ENCODE measurements at places on chromosomes 6 and 20.

DNA sequence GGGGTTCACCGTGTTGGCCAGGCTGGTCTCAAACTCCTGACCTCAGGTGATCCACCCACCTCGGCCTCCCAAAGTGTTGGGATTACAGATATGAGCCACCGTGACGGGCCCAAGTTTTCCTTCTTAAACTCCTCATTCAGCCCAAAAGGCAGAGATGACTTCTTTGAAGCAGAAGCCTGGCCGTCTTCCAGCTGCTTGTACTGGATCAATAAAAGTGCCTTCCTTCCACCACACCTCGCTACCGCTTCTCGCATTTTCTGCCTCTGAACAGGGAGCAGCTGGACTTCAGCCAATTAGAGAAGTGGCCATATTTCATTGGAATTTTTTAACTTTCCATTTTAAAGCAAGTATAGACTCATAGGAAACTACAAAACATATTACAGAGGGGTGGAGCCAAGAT is 241.1 kb downstream of the PREX1 start:
- DNase-seq: no peak

GRCh38 chr6:17219098-17219497 is 62.1 kb upstream of the RBM24 start:
- no peak for DNase-seq

DNA sequence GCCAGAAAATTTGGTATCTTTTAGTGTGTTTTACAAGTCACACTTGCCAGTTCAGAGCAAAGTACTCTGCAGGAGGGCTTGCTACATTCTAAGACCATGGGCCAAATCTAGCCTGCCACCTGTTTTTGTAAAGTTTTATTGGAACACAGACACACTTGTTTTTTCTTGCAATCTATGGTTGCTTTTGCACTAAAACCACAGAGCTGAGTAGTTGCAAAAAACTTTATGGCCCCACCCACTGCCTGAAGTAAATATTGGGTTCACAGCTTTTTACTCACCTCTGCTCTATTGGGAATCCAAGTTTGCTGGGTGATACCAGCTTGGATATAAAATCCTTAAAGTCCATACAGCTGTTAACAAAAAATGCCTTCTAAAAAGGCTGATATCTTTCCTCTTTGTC is 109.0 kb downstream of the ZFP64 start:
- no peak for DNase-seq

DNA sequence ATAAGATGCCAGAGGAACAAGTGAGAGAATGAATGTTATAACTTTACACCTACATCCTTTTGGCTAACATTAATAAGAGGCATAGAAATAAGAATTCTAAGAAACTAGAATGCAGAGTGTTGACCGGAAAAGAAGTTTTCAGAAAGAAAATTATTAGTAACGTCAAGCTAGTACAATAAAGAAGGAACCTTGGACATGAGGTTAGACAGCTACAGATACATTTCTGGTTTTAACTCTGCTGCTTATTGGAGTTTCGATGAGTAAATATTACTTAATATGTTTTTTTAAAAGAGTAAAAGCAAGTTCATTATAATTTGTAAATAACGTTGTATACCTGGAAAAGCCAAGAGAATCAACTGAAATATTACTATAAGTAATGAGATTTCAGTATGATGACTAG is 22.7 kb downstream of the TAB2 start:
- DNase-seq: no peak

GRCh38 chr20:5586720-5587119 is 163.5 kb upstream of the SHLD1 start:
- DNase-seq: no peak

DNA sequence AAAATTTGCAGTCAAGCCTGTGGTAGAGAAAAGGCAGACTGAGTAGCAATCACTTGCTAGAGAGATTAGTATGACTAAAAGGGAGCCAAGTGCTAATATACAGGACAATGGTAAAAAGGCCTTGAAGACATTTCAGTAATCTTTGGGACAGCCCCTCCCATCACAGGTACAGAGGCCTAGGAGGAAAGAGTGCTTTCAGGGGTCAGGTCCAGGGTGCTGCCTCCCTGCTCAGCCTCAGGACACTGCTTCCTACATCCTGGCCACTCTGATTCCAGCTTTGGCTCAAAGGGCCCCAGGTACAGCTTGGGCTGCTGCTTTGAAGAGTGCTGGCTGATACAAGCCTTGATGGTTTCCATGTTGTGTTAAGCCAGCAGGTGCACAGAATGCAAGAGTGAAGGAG is 543.5 kb downstream of the MMUT start:
- DNase-seq: no peak

DNA sequence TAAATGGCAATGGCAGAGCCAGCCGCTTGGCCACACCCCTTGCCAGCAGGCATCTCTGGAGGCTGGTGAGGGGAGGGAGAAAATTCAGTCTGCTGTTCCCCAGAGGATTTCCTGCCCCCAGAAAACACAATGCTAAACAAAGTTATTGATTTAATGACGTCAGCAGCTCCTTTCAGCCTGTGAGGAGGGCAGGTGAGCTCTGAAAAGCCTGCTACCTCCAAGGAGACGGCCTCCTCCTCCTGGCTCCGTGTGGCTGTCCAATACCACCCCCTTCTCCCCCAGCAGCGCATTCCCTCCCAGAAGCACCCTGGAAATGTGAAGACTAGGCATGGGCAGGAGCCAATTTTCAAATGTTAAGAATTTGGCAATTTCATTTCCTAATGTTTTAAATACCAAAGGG is 393.1 kb downstream of the ZFAND3 start:
- peak; percentile 50 for DNase-seq

GRCh38 chr20:56424931-56425330 is 12.9 kb downstream of the CASS4 start:
- DNase-seq: no peak

GRCh38 chr20:22745194-22745500 is 160.8 kb upstream of the FOXA2 start:
- DNase-seq: no peak

- peak; percentile 9 for DNase-seq
These were observed 48.8 kb downstream of the NT5E start for GRCh38 chr6:85498596-85499258.

GRCh38 chr6:41689171-41690008 is 46.0 kb downstream of the TFEB start:
- DNase-seq: peak; percentile 56

- DNase-seq: no peak
These were observed 333.4 kb upstream of the CHD6 start for GRCh38 chr20:41951615-41952014.

GRCh38 chr6:30554962-30555815 is 1.1 kb downstream of the GNL1 start:
- DNase-seq: peak; percentile 34

GRCh38 chr20:44997668-44998067 is 31.4 kb downstream of the STK4 start:
- DNase-seq: no peak

DNA sequence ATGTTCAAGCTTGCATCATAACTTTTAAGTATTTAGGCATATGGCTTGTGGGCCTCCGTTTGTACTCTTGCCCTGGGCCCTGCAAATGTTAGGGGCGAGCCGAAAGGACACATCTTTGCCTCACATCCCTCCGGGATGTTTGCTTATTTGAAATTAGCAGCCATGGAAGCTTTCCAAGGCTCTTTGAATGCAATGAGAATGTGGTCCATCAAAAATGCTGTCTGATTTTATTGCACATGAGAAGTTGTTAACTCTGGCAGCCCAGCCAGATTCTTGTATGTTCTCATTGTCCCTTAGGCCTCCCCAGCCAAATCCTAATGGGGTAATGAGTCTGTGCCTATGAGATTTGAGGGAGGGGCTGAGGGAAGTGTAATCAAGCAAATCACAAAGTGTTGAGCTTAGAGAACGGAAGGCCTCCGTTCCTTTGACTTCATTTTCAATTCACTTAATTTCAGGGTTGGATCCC is 261.2 kb upstream of the MARCKS start:
- peak; percentile 77 for DNase-seq

GRCh38 chr20:45459606-45460005 is 9.9 kb upstream of the WFDC2 start:
- DNase-seq: no peak

DNA sequence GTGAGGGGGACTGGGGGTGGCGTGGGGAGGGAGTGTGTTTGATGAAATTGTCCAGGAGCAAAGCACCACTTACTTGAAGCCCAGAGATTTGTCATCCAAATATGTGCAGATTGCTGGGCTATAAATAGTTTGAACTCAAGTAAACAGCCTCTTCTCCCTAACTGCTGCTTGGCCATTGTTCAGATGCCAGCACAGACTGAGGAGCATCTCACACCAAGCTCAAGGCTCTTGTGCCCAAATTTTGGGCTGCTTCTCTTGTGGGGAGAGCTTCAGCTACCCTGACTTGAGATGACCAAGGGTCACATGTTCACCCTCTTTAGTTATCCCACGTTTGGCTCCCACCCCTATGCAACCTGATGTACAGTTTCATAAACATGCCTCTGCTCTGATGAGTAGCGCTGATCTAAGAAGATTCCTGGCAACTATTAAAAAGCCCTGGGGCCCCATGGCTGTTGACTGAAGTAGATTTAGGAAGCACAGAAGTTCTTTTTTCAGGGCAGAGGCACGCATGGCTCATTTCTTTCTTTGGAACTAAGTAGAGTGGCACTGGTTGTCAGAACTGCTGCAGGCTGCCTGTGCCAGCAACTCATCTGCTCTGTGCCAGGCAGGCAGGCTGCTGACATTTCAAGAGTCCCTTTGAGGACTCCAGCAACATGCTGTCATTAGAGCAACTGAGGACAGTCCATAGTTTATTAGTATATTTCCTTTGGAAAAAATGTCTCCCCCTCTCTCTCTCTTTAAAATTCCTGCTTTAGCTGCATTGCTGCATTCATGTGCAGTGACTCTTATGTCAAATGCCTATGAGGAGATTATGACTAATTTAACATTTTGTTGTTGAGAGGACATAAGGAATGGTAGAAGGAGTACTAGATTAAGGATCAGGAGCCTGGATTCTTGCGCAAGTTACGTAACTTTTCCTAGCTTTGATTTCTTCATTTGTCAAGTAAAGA is 9.6 kb upstream of the PKIG start:
- DNase-seq: peak; percentile 97

DNA sequence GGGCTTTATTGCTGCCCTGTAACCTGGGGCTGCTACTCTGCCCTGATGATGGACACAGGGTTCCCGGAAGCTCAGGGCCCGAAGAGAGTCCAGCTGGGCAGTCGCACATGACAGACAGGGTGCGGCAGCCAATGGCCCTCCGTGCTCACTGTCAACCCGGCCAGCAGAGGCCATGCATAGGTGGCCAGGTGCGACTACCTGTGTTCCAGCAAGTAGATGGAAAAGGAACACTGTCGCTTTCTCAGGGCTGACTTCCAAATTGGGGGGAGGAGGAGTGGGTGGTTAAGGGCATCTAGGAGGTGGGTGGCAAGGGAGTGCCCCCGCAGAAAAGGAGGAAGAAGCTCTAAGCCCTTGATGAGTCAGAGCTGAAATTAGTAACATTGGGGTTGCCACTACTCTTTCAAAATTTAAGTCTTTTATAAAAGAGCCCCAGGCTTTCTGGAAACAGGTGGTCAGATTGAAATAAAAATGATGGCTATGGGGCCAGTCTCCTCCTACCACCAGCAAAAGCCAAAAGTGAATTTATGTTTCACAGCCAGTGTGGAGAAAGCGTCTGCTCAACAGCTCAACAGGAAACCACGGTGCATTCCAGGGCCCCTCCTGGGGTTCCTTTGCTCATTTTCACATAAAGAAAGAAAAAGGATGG is 2.3 kb upstream of the RAMACL start:
- peak; percentile 82 for DNase-seq

GRCh38 chr20:63337786-63338420 is 23.2 kb downstream of the CHRNA4 start:
- DNase-seq: peak; percentile 82

DNA sequence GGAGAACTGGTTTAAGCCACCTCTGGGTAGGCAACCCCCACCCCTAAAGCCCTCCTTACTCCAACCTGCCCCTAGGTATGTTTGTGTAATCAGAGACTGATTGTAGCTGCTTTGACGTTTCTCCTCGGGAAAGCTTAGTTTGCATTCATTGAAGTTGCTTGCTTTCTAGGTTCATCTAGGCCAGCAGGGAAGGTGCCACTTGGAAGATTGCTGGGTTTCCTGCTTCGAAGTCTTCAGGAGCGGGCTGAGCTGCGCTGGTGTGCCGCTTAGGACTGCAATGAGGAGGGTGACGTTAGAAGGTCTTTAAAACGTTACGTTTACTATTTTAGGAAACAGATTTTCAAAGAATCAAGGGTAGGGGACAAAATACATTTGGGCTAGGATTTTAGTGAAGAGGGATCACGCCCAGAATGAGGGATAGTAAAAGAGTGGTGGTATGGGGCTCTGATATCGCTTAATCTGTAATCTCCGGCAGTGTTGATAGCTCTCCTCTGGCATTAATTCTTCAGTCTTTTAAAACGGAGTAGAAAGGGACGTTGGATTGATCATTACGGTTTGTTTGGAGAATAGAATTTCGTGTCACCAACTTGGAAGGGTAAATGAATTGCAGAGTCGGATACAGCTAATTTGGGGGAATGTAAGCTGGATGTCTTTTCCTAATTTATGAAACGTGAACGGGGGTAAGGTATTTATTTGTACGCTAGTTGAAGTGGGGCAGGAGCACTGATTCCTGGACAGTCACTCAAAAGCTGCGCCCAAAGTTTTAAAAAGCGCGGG is 92.6 kb upstream of the PRDM1 start:
- DNase-seq: no peak

GRCh38 chr6:22605736-22606135 is 36.4 kb downstream of the HDGFL1 start:
- DNase-seq: peak; percentile 26

- DNase-seq: no peak
These were observed 54.2 kb downstream of the DACT2 start for GRCh38 chr6:168265394-168265793.
